ENCODE measurements at places on chromosomes 6 and 20.

- no peak for DNase-seq
Measured at GRCh38 chr6:130037207-130037811, 18.9 kb downstream of the L3MBTL3 start.

DNA sequence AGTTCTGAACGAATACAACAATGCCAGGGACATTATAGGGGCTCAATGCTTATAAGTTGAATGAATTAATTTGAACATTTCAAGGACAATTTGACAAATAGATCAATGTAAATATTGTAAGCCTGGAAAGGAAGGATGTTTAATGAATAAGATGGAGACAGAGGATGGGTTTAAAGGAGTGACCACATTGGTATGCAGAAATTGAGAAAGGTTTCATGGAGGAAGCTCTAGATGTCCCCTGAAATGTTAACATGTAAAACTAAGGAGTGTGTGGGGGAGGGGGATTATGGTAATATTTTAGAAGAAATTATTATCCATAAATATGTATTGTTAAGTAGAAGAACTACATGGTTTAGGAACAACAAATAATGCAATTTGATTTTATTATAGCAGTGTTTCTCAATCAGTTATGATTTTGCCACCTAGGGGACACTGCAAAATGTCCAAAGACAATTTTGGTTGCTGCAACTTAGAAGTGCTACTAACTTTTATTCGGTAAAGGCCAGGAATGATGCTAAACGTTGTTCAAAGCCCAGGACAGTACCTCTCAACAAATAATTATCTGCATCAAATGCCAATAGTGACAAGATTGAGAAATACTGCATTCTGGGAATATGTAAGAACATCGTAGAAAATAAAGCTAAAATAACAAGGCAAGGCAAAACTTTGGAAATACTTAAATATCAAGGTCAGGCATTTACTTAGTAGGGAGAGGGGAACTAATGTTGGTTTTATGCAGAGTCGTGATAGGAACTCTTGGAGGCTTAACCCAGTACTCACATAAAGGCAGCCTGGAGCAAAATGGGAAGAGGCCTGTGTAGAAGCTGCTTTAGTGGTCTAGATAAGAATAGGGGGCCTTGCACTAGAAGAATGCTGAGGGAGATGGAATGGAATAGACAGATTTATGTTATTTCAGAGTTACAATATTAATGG lies 686.9 kb upstream of the CITED2 start:
- DNase-seq, result no peak

DNA sequence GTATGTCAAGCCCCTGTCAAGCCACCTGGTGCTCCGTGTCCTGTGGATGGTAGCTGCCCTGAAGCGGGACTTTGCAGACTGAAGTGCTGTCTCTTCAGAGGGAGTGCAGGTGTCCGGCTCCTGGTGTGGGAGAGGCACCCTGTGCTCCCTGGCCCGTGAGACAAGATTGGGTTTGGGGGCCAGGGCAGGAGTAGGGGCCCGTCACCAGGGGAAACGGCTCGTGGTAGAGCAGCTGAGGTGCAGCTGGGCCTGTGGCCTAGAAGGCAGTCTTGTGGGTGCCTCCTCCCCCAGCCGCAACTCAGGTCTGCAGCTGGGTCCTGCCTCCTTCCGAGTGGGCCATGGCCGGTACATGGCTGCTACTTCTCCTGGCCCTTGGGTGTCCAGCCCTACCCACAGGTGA lies at the start of gene PTCRA:
PTCRA (plus strand) TSS at position 322 of the 400 bp plus-strand sequence; CDS start at position 339, 17 bp downstream.
- no peak for DNase-seq

DNA sequence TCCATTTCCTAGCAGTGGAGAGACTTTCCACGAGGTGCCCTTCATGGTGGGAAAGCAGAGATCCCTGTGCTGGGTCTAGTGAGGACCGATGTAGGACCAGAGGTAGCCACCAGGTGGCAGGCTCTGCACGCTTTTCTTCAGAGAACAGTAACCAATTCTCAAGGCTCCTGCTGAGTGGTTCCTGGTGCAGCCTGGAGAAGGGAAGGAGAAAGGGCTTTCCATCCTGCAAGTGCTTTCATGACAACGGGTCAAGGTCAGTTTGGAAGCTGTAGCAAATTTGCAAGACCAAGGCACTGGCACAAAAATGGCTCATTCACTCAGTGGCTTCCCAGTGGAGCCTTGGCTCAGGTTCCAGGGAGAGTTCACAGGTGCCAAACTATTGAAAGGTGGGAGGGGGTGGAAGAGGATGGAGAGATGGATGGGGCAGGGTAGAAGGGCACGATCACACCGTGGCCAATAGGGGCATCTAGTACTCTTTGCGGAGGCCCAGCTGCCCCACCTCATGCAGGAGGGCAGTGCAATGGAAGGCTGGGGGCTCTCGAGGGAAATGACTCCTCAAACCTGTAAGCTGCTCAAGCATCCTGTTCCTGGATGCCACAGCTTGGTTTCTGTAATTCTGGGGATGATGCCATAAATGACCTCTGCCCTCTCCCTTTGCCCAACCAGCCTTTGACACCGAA lies 25.5 kb upstream of the KCNK16 start:
- DNase-seq, result peak; percentile 47

GRCh38 chr6:14119784-14120183 lies 2.2 kb downstream of the CD83 start:
- no peak for DNase-seq

- no peak for DNase-seq
Measured at GRCh38 chr6:139602577-139602976, 228.1 kb upstream of the CITED2 start.

- DNase-seq, result no peak
Measured at GRCh38 chr20:59948212-59948611, 8.0 kb downstream of the FAM217B start.

- DNase-seq, result no peak
Measured at GRCh38 chr6:47924001-47924400, 142.2 kb downstream of the OPN5 start.

DNA sequence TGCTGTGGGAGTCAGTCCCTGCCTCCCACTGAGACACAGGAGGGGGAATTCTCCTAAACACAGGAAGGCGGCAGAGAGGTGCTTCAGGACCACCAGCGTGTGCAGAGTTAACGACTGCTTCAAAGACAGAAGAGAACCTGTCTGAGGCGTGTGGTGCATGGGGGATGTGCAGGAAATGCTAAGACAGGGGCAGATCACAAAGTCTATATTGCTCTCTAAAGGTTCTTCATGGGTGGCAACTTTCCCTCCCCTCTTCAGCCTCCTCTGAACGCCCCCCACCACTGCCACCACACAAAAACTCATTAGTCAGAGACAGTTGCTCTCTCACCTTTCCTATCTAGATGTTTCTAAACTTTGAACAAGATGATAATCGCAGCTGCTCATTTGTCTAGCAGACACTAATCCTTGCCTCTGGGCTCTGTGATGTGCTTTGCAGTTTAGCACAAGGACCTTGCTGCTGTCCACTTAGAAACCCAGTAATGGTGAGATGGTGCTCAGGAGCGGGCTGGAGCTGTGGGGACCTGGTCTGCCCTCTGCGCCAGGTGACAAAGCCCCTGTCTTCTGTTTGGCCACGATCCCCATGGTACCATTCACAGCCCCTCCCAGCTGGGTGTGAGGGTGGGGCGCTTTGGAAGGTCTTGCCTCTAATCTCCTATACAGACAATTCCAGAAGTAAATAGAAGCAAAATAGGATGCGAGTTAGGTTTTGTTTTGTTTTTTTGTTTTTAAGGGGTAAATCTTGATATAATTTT lies 219.6 kb downstream of the NRN1 start:
- no peak for DNase-seq

GRCh38 chr6:83815631-83816272 lies 37.4 kb upstream of the RIPPLY2 start:
- DNase-seq, result no peak

DNA sequence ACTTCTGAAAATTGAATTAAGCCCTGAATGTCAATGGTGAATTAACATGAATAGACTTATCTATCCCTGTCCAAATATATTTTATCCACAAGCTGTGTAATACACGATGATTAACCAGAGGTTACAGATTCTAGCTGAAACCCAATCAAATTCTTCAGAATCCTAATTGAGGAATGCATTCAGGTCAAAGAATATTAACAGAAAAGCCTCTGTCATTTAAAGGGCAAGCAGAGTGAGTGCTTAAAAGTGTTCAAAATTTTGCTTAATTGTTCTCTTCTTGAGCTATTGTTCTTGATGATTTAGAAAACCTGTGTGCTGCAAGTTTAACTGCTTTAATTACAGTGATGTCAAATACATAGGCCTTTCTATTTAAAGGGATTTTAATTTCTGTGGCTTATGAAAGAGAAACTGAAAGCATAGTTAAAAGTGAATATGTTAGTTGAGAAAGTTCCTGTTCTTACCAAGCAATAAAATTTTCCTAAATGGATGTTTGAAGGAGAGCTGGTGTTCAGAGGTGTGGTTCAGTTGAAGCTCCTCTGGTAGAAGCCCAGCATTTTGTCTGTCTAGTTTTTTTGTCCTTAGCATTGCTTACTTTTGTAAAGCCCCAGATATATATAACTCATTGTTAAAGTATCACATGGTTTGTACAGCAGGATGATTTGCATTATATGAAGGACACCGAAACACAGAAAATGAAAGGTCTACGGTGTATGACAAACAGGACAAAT lies 466.3 kb upstream of the PLCB4 start:
- DNase-seq, result no peak

DNA sequence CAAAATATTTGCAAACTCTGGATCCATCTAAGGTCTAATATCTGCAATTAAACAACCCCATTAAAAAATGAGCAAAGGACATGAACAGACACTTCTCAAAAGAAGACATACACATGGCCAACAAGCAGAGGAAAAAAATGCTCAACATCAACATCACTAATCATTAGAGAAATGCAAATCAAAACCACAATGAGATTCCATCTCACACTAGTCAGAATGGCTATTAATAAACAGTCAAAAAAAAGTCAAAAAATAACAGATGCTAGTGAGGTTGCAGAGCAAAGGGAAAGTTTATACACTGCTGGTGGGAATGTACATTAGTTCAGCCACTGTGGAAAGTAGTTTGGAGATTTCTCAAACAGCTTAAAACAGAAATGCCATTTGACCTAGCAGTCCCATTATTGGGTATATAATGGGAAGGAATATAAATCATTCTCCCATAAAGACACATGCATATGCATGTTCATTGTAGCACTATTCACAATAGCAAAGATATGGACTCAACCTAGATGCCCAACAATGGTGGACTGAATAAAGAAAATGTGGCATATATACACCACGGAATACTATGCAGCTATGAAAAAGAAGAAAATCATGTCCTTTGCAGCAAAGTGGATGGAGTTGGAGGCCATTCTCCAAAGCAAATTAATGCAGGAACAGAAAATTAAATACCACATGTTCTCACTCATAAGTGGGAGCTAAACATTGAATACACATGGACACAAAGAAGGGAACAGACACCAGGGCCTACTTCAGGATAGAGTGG lies 9.1 kb downstream of the ZNFX1 start:
- DNase-seq, result no peak

- no peak for DNase-seq
Measured at GRCh38 chr6:26257272-26257671, 107.7 kb upstream of the BTN3A2 start.

GRCh38 chr20:60101201-60101890 lies 143.1 kb downstream of the CDH26 start:
- no peak for DNase-seq

GRCh38 chr6:167148021-167148420 lies 9.8 kb downstream of the GPR31 start:
- DNase-seq, result no peak

DNA sequence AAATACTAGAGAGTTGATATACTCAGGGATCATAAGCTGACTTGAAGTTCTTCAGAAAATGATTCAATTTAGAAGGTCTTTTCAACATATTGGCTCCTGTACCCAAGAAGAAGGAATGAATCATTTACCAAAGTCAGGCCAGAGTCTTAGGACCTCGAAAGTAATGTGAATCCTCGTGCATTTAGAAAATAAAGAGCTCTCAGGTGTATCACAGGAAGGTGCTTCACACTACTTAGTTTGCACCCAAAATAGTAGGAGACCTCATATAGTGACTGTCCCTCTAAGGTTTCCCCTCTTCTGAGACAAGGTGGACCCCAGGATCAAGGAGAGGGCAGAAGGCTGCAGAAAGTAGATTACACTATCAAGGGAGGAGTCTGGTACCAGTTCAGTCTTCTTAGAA lies 71.8 kb downstream of the F13A1 start:
- DNase-seq, result no peak

GRCh38 chr6:114785235-114786127 lies 442.7 kb upstream of the HS3ST5 start:
- no peak for DNase-seq

GRCh38 chr6:29961966-29962365 lies 19.6 kb downstream of the HLA-A start:
- no peak for DNase-seq

- DNase-seq, result no peak
Measured at GRCh38 chr6:37897818-37898515, 78.4 kb downstream of the ZFAND3 start.

DNA sequence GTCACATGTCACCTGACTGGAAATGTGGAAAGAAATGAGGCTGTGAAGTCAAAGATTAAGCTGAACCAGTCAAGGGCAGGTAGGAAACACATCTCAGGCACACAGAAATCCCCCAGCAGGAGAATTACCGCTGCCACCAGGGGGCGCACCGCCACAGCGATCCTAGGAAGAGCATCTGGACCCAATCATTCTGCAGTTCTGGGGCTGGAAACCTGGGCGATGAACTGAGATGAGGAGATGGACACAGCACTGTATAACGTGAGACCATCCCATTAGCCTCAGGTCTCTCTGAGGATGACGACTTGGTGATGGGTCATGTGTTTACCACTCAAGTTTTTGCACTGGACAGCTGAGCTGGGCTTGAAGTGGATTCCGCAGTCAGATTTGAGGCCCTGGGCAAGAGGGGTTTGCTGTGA lies 6.5 kb upstream of the SLC24A3 start:
- DNase-seq, result peak; percentile 59

- peak; percentile 82 for DNase-seq
Measured at GRCh38 chr20:45436732-45437485, 21.0 kb downstream of the PIGT start.

DNA sequence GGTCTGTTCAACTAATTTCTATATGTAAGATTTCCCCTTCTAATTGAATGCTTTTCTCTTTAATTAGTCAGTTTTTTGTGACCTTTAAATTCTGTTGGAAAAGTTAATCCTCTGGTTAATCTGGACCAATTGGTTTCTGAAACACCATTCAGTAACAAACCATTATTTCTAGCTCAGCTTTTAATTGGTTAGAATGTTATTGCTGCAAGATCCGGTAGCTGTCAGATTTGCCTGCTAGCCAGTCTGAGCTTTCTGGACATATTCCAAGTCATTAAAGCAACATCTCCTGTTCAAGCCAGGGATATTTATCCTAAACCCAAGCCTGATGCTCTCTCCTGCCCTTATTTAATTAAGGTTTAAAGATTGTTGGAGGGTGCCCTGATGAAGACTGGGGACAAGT lies 55.1 kb upstream of the FBXL4 start:
- no peak for DNase-seq

DNA sequence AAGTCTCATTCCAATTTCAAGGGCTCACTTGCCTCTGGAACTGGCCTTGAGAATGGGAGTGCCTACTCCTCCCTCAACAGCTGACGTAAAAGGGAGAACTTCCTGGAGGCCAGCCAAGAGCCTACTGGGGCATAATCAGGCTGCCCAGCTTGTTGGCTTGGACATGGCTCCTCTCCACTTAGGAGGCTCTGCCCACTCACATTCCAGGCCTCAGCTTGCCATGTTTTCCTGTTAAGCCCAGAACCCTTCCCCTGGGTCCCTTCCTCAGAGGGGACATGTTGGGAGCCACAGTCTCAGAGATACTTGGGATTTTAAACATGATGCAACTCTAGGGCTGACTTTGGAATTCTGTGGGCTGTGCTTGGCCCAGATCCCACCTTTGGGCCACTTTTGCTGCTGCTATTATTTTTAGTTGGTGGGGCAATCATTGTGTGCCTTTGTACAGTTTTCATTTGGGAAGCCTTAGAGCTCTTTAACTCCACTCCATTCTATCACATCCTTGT lies 31.5 kb upstream of the ADTRP start:
- no peak for DNase-seq
